ENCODE measurements at places on chromosomes 11 and 22.

GRCh38 chr11:115996125-115996807 lies 492.1 kb upstream of the CADM1 start:
- peak; percentile 6 for DNase-seq

DNA sequence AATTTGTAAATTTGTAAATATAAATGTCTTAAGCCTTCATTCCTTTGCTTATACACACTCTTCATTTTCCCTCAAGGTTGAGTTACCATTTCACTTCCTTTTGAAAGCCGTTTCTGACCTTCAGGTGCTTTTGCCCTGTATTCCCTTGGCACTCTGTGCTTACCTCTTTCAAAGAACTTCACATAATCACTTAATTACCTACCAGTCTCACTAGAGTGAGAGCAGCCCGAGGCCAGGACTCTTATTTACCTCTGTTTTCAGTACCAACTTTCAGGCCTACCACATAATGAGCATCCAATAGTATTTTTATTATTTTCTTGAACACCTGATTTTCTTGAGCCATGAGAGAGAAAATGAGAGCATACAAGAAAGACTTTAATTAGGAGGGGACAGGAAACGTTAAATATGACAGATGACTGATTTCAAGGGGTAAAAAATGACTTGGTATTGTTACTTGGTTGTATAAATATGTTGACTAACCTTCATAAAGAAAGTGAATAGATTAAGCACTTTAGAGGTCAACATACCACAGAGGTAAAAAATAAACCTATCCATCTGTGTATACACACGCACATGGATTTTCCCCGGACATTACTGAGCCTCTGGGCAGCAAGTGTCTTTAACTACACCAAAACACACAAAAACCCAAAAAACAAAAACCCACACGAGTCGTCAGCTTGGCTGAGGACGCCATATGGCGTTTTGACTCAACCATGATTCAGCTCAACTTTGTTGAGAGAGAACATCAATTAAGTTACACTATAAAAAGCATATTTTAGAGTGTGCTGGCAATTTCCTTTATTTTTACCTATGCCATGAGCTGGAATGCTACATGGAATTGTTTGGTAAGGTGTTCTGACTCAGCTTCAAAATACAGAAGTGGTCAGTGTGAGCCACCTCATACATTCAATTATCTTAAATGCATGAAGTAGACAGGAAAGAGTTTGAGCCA lies 7.6 kb downstream of the ATXN10 start:
- no peak for DNase-seq

DNA sequence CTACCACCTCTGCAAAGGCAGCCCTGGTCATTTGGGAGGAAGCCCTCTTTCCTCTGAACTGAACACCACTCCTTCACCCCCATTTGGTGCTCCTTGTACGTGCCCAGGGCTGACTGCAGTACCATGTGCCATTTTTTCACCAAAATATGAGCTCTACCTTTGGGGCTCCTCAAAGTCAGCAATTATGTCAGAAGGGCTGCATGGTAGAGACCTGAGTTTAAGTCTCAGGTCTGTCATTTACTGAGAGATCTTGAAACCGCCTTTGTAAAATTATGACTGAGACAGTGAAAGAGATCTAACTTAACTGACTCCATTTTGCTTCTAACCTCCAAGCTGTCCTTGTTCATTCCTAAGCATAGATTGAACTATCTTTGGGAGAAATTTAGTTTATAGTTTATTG lies 58.0 kb downstream of the THAP12 start:
- DNase-seq = no peak

DNA sequence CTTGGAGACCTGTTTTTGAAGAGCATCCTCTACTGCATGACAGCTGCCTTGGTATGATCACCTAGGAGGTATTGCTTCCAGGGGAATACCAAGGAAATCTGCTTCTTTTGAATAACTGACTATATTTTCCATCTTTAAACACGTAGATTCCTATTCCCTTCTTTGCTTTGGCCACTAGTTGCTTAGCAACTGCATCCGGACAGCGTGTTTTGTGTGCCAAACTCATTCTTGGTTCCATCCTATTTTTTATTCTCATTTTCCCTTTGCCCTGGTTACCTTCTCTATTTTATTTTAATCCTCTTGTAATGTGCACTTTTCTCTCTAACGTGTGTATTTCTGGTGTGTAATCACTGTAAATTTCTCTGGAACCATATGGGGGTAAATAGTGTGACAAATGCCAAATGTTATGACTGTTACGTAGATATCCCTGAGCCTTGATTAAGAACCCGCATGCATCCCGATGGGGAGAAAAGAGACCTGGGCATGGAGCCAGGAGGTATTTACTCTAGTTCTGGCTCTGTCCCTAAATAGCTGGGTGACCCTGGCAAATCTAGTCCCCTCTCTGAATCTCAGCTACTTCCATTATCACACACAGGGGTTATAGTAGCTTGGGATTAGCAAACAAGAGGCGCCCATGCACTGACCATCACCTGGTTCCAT lies 241.7 kb downstream of the MIAT start:
- no peak for DNase-seq

DNA sequence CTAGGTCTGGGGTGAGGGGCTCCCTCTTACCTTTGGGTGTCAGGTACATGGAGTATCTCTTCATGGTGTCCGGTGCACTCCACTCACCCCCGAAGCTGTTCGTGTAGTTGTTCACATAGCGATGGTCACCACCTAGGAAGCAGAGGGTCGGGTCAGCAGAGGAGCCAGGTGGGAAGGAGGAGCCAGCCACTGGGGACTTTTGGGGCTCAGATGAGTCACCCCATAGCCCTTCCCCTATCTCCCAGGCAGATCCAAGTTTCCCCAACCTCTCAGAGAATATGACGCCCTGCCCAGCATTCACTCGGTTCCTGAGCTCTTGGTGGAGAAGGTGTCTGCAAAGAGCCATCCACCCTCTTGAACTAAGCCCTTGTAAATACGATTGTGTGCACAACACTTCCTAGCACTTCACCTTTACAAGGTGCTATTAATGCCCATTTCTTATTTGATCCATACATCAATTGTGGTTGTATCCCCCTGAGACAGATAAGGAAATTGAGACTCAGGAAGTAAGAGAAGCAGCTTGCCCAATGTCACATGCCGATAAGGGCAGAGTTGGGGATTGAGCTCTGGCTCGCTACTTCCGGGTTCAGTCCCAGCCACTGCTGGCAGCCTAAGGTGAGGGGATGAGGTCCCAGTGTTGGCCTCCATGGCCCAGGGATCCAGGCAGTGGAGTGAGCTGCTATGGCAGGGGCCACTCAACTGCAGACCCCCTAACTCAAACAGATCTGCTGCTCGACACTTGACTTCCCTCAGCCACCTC lies 14.8 kb downstream of the TRIM29 start:
- DNase-seq = no peak

DNA sequence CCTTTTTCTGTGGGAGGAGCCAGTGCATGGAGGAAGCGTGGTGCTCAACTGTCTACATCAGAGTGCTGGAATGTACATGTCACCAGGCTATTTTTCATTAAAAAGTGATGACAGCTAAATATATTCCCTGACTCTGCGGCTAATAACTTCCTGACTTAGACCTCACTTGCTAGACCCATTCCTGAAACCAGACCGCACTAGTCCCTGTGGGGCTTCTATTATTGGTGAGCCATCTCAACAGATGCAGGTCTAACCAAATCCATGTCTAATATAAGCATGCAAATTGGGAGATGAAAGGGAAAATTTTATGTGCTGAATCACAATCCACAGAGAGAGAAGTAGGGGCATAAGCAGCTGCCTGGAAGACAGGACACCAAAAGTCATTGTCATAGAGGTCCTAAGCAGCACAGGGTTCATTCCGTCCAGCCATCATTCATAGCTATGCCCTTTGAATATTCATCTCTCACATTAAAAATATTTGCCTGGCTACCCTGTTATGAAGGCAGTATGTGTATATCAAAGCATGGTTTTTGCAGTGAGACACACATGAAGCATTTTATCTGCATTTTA lies 110.9 kb upstream of the BLID start:
- no peak for DNase-seq

- DNase-seq = no peak
Measured at GRCh38 chr11:9274499-9275258, 9.5 kb upstream of the DENND5A start.

GRCh38 chr11:45414088-45414487 lies 127.9 kb upstream of the SYT13 start:
- DNase-seq = no peak

GRCh38 chr11:111591187-111591960 lies 10.9 kb upstream of the SIK2 start:
- no peak for DNase-seq

DNA sequence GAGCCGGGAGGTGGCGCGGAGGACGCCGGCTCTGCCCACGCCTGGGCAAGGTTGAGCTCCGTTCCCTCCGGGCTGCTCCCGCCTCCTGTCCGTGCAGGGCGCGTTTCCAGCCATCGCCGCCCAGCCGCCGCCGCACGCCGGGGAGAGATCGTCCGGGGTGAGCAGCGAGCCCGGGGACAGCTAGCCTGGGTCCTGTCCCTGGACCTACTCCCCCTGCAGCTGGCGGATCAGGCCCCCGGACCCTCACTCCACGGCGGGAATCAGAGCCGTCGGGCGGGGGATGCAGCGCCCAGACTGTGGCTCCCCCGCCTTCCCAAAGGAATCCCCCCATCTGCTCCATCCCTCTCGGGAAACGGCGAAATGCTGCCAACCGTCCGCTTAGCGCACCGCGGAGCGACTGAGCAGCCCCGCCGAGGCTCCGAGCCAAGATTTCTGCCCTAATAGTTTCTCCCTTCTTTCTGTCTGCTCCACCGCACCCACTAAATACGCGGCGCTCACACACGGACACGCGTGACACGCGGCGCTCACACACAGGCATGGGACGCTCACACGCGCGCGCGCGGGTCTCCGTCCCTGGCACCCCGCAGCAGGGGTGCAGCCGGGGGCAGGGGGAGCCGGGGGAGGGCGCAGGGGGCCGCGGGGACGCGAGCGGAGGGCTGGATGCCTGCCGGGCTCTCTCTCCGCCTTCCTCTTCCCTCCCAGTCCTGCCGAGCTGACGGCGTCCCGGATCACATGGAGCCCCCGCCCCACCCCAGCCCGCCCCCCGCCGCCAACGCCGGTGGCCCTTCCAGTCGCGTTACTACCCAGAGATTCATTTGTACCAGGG lies at the start of gene KCNJ5:
KCNJ5 (plus strand) TSS at position 814 of the 826 bp plus-strand sequence. CDS start 19,918 bp downstream, outside the sequence.
- no peak for DNase-seq

- DNase-seq = no peak
Measured at GRCh38 chr11:104105155-104105554, 58.8 kb downstream of the PDGFD start.

DNA sequence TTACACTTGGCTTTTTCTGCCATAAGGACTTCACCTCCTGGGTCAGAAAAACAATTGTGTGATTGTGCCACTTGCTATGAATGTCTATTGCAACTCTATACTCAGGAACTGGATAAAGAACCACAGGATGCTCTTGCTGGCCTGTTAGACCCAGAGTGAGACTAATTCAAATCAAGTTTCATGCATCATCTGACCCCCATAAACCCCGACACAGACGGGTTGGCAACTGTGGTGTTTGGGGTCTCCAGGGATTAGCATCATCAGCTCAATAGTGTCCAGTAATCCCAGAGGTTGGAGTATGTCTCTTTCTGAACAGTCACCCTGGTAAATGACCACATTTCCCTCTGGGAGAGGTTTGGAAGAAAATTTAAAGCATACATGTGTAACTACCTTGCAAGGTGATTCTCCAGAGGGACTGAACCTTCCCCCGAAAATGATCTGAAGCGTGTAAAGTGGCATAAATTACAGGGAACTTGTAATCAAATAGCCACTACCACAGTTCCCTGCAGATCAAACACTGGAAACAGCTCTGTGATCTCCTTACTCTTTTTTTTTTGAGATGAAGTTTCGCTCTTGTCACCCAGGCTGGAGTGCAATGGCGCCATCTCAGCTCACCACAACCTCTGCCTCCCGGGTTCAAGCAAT lies 1097.6 kb downstream of the TBC1D22A start:
- no peak for DNase-seq

- DNase-seq = no peak
Measured at GRCh38 chr11:83979593-83979992, 693.4 kb upstream of the CCDC90B start.

- DNase-seq = no peak
Measured at GRCh38 chr22:43298062-43298801, 44.9 kb downstream of the SCUBE1 start.

GRCh38 chr11:92128026-92128425 lies 96.6 kb upstream of the FAT3 start:
- DNase-seq = no peak

DNA sequence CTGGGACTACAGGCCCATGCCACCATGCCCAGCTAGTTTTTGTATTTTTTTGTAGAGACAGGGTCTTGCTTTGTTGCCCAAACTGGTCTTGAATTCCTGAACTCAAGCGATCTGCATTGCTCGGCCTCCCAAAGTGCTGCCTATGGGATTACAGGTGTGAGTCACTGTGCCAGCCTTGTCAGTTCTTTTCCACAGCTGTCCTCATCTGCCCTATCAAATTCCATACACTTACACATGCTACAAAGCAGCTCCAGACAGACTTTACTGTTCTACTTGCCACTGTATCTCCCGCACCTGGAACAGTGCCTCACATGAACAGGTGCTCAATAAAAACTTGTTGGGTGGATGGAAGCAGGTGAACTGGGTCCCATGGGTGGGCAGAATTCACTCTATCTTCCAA lies 8.2 kb downstream of the STX5 start:
- DNase-seq = no peak

DNA sequence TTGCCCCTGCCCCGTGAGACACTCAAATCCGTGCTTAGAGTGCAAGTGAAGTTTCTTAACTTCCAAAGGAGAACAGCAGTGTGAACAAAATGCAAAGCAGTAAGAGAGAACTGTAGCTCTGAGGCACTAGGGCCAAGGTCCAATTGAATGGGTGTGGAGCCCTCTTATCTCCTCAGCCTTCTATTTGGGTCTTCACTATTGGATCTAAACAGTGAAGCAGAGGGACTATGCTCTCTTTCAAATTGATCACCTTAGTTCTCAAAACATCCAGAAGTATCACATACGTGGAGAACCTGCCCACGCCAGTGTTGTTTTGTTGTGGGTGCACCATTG lies 49.6 kb downstream of the C22orf31 start:
- DNase-seq = no peak

- no peak for DNase-seq
Measured at GRCh38 chr11:129705933-129706332, 109.7 kb upstream of the TMEM45B start.

DNA sequence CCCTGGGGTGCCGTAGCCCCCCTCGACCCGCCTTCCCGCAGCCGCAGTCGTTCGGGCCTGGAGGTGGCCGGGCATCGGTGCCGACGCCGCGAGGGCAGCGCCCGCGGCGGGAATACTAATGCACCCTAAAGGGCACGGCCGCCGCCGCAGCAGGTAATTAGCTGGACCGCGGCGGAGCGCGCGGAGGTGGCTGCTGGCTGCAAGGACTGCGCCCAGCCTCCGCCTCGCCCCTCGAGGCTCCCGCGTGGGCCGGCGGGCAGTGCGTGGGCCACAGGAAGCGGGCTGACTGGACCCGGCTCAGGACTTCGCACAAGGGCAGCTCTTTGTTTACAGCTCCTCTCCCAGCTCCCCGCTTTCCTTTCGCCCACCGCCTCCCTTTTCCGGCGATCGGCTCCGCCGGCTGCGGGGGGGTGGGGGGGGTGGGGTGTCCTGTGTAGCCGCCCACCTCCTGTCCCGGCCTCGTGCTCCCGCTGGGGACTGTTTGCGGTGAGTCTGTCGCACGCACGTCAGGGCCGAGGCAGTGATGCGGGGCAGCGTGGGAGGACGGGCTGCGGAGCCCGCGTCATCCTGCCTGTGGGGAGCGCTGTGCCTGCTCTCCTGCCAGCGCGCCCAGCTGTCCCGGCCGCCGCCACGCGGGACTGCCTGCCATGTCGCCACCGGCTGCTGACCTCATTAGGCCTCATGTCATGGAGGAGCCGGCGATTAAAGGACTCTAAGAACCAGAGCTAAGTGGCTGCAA lies 53.2 kb downstream of the GRIK4 start:
- peak; percentile 56 for DNase-seq

GRCh38 chr11:46475051-46475925 lies 83.7 kb upstream of the CHRM4 start:
- no peak for DNase-seq

Measured in inflammatory macrophage (primary cell).